ENCODE measurements at places on chromosomes 7 and 10.

DNA sequence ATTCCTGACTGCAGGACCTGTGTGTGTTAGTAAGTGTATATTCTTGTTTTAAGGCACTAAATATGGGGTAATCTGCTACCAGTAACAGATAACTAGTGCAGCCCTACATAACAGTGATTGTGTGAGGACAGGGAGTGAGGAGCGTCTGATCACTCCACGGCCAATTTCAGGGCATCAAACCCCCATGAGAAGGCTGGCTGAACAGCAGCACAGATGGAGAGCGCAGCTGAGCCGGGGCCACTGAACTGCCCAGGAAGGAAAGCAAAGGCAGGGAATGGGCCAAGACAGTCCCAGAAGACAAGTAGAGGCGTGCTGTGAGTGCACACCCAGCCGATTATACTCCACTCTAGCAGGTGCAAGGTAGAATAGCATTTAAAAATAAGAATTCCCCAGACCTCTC is 157.1 kb upstream of the CHST15 start:
- DNase-seq: no peak

DNA sequence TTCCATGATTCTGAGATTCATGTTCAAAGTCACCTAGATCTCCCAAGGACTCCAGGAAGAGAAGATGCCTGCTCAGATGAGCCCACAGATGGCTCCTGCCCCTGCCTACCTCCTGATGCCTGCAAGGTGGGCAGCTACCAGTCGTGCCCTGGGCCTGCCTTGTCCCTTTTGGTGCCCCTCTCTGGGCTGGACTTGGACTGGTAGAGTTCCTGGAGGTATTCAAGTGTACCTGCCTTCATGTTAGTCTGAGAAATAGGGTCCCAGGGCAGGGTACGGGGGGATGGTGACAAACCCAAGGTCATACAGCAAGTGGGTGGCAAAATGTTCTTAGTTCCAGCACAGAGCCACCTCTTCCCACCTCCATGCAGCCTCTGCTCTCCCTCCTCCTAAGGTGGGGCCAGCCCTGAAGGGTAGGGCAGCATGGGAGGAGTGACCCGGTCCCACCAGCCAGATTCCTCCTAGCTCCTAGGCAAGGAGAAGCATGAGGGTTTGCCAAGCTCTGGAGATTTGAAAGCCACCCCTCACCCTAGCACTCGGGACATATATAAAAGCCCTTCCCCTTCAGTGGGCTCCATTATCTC is 80.8 kb upstream of the UNC5B start:
- DNase-seq: no peak

DNA sequence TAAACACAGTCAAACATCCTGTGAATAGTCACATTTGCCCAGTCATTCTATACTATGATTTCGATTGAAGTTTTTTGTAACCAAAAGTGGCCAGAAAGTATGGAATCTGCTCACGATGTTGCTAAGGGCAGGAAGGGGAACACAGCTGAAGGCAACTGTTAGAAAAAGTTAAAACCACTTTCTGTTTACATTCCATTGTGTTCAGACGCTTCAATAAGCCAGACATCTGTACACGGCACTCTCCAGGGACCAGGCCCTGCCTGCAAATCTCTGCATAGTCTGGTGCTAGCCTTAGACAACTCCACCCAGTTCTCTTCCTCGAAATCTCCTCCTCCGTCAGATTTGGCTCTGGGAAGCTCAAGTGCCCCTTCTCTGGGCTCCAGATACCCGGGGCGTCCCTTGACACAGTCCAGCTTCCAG is 17.1 kb upstream of the TMEM120A start:
- DNase-seq: peak; percentile 45

GRCh38 chr10:91800756-91801155 is 2.5 kb downstream of the TNKS2 start:
- DNase-seq: no peak

GRCh38 chr7:69922026-69922803 is 323.9 kb downstream of the AUTS2 start:
- no peak for DNase-seq

Data from BJ (cell line).